ENCODE measurements at places on chromosomes 2 and 18.
A peak's percentile ranks its signal among the peaks of the same experiment; 100 is the strongest.

GRCh38 chr2:216299588-216299987 lies 72.7 kb downstream of the MARCHF4 start:
- DNase-seq: peak; percentile 42

DNA sequence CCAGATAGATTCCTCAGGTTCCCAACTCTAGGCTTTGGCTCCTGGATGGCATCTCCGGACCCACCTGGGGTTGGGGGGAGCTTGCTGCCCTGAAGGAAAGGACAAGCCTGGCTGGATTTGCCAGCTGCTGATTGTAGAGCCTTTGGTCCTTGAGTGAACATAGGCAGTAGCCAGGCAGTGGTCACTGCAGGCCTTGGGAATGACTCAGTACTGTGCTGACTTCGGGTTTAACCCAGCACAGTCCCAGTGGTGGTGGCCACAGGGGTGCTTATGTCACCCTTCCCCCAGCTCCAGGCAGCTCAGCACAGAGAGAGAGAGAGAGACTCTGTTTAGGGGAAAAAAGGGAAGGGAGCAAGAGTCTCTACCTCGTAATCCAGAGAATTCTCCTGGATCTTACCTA lies 27.7 kb upstream of the ACTR2 start:
- peak; percentile 32 for DNase-seq

GRCh38 chr2:129301431-129301913 lies 678.0 kb upstream of the RAB6C start:
- no peak for DNase-seq

DNA sequence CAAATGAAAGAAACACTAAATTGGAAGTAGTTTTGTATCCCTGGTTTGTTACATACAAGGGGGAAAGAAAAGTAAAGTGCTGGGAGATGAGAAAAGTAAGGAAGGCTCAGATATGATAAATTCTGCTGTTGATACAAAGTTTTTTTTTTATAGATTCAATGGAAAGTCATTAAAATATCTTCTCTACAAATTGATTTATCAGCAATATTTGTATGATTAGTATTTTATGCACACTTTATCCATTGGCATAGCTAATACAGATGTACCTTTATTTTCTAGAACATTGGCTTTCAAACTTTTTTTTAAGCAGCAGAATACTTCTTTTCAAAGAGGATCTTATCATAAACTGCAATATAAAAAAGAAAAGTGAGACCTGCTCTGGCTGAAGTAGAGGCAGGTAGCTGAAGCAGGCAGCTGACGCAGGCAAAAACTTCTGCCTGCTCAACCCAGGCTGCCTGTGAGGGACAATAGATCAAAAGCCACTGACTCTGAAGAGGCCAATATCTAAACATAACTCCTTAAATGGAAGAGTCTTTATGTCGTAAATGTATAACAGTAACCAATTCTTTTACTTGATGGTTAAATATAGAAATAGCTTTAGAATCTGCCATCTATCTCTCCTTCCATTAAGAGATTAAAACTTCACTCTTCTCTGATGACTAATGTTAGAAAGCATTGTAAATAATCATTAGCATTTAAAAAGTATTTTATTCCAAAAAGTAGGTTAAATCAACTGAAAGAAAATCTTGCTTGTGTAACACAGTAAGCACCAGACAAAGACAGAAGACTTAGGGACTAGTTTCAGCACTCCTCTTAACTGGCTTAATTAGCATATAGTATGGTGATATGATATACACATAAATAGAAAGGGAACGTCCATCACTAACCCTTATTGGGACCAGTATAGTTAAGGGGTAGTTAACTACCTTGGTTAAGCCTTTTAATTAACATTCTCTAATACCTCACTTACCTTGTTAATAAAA lies 174.2 kb downstream of the SLC39A10 start:
- DNase-seq: no peak

DNA sequence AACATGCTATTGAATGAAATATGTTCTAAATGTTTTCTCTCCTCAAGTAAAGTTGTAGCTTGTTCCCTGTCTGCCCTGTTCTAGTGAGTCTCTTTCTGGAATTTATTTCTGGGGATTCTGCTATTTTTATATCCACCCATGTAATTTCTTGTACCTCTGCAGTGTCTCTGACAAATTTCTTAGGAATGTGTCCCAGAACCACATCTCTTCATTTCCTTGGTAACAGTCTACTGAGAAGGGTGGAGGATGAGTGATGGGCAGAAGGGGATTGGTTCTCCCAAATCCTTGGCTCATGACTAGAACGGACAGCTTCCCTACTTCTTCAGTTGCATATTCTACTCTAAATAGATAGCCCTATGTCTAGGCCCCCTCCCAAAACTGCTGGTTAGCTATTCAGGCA lies 490.6 kb upstream of the LINC00305 start:
- no peak for DNase-seq

GRCh38 chr18:44410740-44411139 lies 269.9 kb upstream of the SETBP1 start:
- no peak for DNase-seq

DNA sequence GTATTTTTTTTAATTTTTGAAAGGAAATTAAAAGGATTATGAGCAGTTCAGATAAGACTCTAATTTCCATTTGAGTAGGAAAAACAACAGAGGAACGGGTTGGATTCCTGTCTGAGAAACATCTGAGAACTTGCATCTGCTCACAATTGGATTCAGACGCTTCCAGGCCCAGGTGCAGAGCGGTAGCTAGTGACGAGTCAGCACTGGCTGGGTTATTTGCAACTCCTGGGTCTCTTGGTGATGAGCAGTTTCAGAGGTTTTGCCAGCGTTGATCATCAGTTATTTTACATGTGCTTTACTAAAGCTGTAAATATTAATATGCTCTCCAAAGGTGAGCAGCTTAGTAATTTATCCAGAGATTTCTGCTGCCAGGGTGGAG lies 39.1 kb upstream of the B3GNT7 start:
- peak; percentile 12 for DNase-seq

- DNase-seq: no peak
Measured at GRCh38 chr2:102186791-102187495, at the start of gene IL1RL2. IL1RL2 (plus strand) TSS chr2:102187023; CDS start chr2:102187868, 845 bp downstream.

DNA sequence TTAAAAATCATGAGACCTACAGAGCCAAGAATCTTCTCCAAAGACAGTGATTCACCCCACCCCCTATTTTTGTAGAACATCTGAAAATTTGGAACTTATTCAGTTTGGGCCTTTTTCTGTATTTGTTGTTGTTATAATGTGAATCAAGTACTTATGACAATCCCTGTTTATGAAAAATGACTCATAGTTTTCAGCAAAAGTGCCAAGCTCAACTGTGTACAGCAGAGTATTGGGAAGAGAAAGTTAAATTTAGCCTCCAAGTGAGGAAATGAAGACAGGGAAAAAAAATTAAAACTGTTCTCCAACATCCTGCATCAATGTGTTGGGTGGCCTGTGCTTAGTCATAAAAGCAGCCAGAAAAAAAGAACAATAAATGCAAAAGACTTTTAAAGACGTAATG lies 46.2 kb downstream of the LRATD1 start:
- peak; percentile 74 for DNase-seq

- DNase-seq: no peak
Measured at GRCh38 chr2:43420389-43420801, 175.4 kb downstream of the THADA start.

DNA sequence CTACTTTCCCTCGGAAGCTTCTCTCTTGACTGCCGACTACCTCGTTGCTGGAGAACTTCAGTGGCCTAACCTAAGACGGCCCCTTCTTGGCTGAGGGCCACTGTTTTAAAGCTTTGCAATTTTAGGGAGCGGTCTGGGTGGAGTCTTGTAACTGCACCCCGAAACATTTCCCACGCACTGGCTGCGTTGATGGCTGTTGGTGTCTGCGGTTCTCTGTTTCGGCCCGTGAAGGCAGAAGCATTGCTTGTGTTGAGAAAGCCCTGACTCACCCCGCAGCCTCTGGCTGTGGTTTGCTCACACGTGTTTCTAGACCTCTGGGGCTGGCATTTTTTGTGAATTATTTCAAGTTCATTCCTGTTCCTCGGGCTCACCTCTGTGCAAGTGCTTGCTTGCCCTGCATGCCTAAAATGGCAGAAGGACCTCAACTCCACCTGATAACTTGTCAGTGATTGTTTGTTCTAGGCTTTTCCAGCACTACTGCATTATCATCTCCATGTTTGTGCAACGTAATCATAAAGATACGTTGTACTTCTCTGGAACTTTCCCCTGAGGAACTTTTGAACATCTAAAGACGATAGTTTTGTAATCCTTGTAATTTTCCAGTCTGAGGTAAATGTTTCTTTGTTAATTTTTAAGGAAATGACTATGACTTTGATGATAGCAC lies 94.2 kb upstream of the DLX2 start:
- peak; percentile 72 for DNase-seq

DNA sequence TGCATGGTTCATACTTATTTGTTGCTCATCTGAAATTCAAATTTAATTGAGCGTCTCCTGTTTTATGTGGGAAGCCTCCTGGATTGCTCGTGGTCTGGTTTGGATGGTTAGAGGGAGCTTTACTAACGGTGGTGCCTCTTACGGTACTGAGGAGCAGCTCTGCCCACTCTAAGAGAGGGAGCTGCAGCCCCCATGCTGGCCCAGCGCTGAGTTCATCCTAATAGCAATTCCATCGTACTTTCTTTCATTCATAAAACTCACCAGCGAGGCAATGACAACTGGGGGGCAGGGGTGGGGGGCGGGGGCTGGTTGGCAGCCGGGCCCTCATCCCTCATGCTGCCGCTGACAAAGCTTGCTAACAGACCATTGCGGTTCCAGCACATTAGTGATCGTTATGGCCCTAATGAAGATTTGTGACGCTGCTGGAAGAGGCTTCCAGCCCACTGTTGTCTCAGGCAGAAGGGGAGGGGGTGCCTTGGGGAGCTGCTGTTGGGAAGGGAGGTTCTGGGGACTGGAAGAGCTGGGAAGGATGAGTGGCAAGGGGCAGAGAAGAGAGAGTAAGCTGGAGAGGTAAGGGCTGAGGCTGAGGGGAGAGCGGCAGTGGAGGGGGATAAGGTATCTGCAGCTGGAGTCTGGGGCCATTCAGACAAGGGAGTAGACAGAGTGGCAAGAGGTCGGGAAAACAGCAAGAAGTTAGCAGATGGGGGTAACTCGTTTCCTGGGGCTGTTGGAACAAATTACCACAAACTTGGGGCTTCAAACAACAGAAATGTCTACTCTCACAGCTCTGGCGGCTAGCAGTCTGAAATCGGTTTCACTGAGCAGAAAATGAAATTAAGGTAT lies 238.1 kb downstream of the LPIN1 start:
- no peak for DNase-seq

- DNase-seq: no peak
Measured at GRCh38 chr2:105834931-105835330, 90.2 kb downstream of the NCK2 start.

GRCh38 chr18:27894746-27895145 lies 282.2 kb downstream of the CDH2 start:
- no peak for DNase-seq

Measured in fibroblast of mammary gland (primary cell).